ENCODE measurements at places on chromosomes 12 and 14.

- DNase-seq, result no peak
These were observed 24.9 kb upstream of the EDDM3A start for GRCh38 chr14:20720741-20721140.

- peak; percentile 45 for DNase-seq
These were observed 900 bp upstream of the DPF3 start for GRCh38 chr14:72894623-72895378.

GRCh38 chr12:29157486-29157946 is 8.4 kb downstream of the FAR2 start:
- DNase-seq, result no peak

DNA sequence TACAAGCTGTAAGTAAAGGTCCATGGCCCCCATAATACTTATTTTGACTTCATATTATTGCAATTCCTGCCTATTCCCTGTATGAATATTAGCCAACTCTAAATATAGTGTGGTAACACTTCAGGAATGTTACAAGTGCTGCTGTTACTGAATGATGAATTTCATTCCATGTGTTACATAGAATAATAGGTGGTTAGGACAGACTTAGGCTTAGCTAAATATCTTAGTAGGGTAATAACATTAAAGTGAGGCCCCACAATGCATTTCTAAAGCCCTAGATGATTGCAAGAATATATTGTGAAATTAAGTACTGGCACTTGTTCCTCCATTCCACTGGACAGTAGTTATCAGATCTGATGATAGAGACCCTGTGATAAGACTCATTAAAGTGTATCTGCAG is 182.7 kb downstream of the PCNX1 start:
- DNase-seq, result no peak

DNA sequence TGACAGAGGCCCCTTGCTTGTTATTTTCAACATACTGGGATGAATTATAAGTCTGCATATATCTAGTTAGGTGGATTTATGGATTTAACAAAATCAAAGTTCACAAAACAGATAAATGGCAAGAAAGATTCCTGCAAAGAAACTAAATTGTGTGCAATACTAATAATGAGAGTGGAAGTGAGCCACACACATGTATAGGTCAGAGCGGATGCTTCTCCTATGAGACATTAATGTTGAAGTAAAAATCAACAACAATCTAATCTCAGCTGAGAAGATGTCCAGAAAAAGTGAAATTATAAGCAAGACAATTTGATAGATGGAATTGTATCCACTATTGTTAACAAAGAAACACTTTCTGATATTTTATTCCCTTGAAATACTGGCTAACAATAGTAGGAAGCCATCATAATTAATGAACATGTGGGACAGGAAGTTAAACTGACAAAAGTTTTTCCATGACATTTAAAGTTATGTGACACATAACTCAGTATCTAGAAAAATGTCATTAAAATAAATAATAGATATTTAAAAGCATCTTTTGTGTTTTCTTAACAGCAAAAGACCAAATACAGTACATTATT is 39.7 kb downstream of the RAD51B start:
- DNase-seq, result no peak

DNA sequence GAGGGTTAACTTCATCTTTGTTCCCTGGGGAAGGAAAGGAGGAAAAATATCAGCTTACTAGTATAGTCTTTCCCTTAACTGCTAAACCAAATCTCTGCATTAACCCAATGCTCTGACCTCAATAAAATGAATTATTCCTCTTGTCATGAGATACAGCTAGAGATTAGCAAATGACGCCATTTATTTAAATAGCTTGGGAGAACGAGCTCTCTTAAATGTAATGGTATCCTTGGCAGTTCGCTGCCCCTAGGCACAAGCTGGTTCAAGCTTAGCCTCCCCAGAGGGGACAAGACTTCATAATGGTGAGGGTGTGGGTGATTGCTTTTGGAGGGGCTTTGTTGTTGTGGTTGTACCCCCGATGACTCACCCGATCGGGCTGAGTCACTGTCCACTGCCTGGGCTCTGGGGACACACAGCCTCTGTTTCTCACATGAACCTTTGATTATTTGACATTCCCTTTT is 19.6 kb downstream of the FNTB start:
- DNase-seq, result no peak

GRCh38 chr12:65667932-65668331 is 156.4 kb upstream of the HMGA2 start:
- no peak for DNase-seq

GRCh38 chr14:79544698-79545070 is 666.6 kb downstream of the DIO2 start:
- DNase-seq, result no peak

GRCh38 chr14:75926431-75927115 is 55.2 kb downstream of the TGFB3 start:
- no peak for DNase-seq

DNA sequence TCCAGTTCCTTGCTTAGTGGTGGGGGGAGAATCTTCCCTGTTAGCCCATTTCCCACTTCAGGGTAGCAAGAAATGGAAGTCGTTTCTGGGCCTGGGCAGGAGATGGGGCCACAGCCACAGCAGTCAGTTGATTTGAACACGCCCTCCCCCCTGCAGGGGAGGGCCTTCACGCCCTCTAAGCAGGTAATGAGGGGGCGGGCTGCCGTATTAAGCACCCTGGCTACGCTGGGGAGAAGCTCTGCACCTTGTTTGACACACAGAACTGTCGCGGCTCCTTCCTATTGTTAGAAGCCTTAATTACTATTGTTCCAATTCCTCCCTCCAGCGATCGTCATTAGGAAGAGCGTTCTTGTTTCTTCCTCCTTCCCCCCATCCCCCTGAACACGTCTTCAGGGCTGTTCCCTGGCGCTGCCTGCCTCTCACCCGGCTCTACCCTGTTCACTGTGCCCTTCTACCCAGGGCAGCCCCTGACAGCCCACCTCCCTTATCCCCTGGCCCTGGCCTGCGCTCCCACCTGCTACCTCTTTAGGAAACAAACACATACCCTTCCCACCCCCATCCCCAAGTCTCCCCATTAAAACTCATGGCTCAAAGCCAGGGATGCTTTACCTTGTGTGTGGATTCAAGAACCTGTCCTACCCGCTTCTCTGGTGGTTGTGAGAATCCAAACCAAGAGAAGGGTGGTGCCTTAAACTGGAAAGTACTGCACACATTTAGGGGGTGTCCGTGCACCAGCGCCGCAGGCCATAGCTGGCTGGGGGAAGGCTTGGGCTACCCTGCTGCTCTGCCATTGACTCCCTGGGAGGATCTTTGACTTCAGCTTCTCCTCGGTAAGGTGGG is 137.6 kb downstream of the TSPAN9 start:
- DNase-seq, result no peak

DNA sequence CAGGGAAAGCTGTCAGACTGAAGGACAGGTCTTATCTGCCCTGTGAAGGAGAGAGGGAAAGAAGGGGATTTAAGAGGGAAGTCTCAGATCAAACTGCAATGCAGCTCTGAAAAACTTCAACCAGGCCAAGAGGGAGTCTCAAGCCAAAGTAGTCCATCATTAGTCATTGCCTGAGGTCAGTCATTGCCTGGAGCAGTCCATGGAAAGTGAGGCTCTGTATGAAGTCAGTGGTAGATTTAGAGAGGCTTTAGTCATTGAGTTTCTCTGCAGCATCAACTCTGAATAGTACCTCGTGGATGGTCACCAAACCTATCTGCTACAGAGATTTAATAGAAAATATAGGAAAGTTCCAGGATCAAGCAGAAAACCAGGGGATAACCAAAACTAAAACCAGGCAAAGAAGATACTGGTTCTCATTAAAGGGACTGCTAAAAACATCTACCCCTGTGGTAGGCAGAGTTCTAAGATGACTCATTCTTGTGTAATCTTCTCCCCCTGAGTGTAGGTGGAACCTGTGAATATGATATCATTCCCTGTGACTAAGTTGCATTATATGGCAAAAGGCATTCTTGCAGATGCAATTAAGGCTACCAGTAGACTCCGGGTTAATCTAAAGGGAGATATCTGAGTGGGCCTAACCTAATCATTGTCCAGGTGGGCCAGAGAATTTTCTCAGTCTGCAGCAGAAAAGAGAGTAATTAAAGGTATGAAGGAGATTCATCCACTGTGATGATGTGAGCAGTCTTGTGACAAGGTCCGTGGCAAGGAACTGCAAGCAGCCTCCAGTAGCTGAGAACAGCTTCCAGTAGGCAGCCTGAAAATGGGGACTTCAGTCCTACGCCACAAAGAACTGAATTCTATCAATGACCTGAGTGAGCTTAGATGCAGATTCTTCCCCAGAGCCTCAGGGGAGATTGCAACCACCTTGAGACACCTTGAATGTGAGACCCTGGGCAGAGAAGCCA is 123.1 kb downstream of the GALC start:
- peak; percentile 48 for DNase-seq

- DNase-seq, result no peak
These were observed 214.4 kb downstream of the SPTSSA start for GRCh38 chr14:34247605-34248004.

DNA sequence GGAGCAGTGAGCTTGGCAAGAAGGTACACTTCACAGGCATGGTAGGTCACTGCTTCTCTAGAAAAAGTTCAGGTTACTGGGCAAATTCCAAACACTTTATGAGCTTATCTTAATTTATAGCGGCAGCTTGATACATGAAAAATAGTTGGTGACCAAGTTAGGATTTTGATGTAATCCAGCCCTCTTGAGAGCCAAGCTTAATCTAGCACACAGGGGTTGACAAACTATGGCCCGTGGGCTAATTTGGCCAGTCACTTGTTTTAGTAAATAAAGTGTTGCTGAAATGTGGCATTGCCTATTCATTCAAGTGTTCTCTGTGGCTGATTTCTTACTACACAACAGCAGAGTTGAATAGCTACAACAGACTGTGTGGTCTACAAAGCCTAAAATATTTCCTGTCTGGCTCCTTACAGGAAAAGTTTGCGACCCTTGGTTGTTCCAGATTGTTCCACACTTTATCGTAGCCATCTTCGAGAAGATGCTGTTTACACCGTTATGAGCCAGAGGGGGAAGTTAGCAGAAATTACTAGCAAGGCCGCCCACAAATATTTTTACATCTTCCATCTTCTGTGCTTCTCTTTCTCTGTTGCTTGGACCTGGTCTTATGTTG is 120.9 kb downstream of the DAAM1 start:
- DNase-seq, result no peak

DNA sequence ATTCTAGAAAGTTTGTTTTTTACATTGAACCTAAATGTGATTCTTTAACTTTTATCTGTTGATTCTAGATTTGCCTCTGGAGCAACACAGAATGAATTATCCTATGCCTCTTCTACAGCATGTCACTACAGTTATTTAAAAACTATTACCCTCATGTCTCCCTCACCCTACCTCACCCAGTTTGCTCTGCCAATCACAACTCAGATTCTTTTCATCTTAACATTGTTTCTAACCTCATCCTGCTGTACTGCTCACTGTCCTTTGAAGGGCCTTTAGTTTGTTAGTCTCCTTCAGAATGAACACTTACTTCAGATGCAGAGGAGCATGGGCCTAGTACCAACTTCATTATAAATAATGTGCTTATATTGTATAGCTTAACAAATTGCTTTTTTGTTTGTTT is 21.5 kb downstream of the YLPM1 start:
- DNase-seq, result no peak

- no peak for DNase-seq
These were observed 10.8 kb upstream of the PPP1R13B start for GRCh38 chr14:103858063-103858781.

DNA sequence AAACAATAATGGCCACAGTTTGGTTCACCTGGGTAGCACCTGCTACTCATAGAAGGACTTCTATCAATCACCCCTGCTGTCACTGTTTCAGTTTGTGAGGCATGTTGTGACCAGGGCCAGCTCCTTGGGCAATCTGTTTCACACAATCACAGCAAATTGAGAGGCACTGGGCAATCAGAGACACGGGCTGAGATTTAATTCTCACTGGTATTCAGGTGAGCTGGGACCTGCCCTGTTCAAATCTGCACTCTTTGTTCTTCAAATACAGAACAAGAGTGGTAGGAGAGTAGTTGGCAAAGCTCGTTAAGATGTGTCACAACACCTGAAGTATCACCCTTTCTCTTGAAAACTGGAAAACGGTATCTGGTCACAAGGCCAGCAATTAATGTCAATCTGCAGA is 57.8 kb upstream of the NAP1L1 start:
- DNase-seq, result no peak

- no peak for DNase-seq
These were observed 20.1 kb upstream of the EIF2B2 start for GRCh38 chr14:74982661-74983060.

Data from Caki2 (cell line).